Activated naive CD4-positive, alpha-beta T cell treated with anti-CD3 and anti-CD28 coated beads, Interleukin-2, amount 50 U/mL, for 16 hours (primary cell): ENCODE measurements at places on chromosomes 6 and 20.

- DNase-seq = no peak
Measured at GRCh38 chr20:31684153-31685015, 38.3 kb downstream of the BCL2L1 start.

DNA sequence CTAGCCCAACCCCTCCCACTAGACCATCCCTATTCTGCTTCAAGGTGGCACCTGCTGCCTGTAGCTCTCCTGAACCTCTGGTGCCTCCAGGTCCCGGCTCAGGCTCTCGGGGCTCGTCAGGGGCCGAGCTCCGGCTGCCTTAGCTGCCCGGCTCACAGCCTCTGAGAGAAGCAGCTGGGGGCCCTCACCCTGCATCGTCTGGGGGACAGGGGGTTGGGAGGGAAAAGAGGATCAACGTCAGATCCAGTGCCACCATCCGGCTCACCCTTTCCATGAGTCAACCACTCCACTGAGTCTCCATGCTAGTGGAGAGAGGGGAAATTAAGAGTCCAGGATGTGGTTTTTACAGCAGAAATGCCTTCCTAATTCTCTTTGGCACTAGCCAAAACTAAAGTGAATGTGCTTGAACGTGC is 13.0 kb downstream of the BAG6 start:
- DNase-seq = no peak

GRCh38 chr6:130076512-130076911 is 58.1 kb downstream of the L3MBTL3 start:
- no peak for DNase-seq

- DNase-seq = no peak
Measured at GRCh38 chr6:96124778-96125177, 109.0 kb downstream of the FUT9 start.

DNA sequence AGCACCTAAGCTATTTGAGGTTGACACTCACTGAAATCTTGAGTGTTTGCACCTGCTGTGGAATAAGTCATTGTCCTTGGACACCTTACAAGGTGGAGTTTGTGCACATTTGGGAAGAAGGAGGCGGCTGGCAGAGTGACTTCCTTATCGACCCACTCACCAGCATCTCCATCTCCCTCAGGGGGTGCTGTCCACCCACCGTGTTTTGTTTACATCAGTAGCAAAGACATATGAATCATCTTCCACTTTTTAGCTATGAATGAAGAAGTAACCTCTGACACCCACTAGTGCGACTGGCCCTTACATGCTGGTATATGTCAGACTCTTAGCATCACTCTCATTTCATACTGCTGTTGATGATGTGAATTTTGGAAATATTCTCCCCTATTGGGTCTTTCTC is 119.5 kb upstream of the SGK1 start:
- peak; percentile 38 for DNase-seq

DNA sequence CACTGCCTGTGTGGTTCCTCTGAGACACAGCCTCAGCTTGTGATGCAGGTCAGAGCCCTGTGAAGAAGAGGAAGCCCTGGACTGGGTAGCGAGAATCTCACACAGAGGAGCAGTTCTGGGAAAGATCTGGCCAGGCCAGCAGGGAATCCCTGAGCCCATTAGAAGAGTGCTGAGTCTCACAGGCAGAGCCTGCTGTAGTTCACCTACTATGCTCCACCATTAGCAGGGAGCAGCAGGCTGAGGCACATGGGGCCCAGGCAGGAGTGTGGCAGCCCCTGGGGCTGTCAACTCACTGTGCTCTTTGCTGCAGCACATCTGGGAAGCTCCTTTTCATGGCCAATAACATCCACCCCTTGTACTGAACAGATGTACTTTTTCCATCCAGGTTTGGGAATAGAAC is 146.8 kb upstream of the B3GAT2 start:
- no peak for DNase-seq

- no peak for DNase-seq
Measured at GRCh38 chr6:113959235-113959634, 11.7 kb downstream of the HDAC2 start.
